ENCODE measurements at places on chromosomes 5 and 9. TPM values are rescaled to one million over a fixed set of nuclear protein-coding genes. Genes with fewer than 3 reads are reported as not detected.

CD74 gene
- 4,860 TPM for polyA plus RNA-seq

HAVCR1 gene
- not detected for polyA plus RNA-seq

TMEM174 gene
- not detected for polyA plus RNA-seq

CA9 gene
- polyA plus RNA-seq, result 0.26 TPM

RANBP17 gene
- polyA plus RNA-seq, result 0.74 TPM

GRCh38 chr9:100408546-100409175 lies 18.3 kb upstream of the MSANTD3 start:
- DNase-seq, result no peak

- no peak for DNase-seq
Observed at GRCh38 chr9:97710356-97711222, 13.4 kb upstream of the XPA start.

DNA sequence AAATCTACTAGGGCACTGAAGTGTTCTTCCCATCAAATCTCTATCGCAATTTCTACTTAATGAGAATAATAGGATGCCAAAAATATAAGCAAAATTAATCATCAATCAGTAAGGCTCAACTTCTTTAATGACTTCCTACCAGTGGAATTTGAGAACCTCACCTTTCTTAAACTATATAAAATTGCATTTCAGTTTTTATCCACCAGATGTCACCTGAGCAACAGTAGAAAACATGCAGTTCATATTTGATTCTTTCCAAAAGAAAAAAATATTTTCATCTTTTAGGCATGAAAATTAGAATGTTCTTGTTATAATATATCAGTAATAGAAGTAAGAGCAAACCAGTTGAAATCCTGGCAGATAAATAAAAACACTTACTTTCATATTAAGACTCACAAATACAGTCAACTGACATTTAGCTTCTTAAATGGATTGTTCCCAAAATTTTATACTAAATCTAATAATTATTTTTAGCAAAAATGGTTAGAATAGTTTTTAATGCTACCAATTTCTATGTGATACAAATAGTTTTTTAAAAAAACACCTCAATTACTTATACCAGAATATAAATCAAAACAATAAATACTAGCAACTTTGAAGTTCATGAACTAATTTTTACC lies 13.4 kb upstream of the CCDC112 start:
- DNase-seq, result no peak

GRCh38 chr5:54180630-54181031 lies 129.7 kb downstream of the ARL15 start:
- no peak for DNase-seq

DNA sequence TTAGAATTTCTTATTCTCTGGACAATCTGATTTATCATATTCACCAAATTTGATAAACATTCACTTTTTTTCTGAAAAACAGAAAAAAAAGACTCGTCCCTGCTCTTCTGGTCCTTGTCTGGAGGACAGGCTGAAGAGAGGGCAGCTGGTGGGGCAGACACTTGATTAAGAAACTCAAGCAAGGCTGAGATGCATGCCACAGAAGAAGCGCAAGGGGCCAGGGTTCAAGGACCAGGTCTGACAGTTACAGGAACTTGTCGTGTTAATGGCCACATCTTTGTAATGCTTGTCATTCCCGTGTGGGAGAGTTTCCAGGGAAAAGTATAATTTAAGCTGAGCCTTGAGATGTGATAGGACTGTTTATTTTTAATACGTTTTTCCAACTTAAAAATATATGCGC lies 40.6 kb upstream of the SHB start:
- DNase-seq, result no peak

- no peak for DNase-seq
Observed at GRCh38 chr5:151491062-151491461, 43.7 kb downstream of the SLC36A1 start.

DNA sequence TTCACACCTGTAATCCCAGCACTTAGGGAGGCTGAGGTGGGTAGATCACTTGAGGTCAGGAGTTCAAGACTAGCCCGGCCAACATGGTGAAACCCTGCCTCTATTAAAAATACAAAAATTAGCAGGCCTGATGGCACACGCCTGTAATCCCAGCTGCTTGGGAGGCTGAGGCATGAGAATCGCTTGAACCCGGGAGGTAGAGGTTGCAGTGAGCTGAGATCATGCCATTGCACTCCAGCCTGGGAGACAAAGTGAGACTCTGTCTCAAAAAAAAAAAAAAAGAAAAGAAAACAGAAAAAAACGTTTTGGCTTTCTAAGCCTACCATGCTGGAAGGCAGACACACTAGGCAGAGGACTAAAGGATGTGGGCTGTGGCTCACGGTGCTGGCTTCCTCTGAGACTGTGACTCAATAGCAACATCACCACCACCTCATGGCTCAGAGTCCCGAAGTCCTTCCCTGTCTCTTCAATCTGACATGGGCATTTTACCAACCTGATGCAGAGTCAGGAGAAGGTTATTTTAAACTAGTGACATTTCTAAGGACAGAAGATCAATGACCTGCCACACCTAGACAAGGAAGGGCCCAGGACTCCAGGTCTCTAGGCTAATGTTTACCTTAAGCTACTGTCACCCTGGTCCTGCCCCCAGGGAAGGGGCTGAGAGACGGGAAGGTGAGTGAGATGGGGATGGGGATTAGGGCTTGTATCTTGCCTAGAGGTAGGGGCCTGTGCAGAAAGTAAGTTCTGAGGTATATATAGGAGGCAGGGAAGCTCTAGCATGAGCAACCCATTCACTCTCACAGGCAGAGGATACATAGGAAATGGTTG lies 3.7 kb downstream of the ECSCR start:
- peak; percentile 84 for DNase-seq

GRCh38 chr5:127587246-127587917 lies 61.5 kb upstream of the CTXN3 start:
- DNase-seq, result no peak
